ENCODE measurements at places on chromosomes 11 and 22.

DNA sequence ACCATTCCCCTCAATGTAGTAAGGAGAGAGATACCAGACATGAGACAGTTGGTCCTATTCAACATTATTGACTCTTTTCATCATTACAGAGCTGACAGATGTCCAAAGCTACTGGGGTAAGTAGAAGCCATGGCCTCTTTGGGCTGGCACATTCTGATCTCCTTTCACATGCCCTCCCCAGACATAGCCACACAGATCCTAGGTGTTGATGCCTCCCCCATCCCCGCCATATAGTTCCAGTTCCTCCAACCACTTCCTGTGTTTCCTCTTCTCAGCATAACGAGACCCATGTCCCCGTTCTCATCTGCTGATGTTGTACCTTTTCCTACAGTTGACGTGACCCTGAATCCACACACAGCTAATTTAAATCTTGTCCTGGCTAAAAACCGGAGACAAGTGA is 14.0 kb downstream of the TRIM6 start:
- DNase-seq = no peak

DNA sequence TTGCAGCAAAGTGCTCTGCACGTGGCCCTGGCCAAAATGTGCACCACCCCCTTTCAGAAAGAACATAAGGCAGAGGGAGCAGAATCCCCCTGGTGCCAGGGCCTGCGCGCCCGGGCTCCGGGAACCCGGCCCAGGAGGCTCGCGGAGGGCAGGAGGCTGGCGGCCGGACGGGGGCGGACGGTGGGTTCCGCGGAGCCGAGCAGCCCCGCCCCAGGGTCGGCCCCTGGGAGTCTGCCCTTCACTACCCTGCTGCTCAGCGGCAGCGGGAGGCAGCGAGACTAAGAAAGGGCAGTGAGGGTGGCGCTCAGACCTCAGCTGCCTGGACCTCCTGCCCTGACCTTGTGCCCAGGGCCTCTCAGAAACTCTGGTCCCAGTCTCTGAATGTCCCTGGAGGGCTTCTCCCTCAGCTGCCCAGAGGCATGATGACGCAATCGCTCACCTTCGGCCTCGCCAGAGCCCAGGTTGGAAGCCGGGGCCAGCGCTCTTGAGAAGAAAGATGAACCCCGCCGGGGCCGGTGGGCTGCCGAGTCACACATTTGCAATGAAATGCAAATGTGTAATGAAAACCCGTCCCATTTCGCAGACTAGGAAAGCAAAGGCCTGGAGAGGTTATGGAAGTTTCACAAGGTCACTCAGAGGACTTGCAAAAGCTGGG is 1.1 kb upstream of the CLMP start:
- no peak for DNase-seq

- DNase-seq = no peak
Measured at GRCh38 chr11:108063410-108063809, 54.7 kb downstream of the CUL5 start.

DNA sequence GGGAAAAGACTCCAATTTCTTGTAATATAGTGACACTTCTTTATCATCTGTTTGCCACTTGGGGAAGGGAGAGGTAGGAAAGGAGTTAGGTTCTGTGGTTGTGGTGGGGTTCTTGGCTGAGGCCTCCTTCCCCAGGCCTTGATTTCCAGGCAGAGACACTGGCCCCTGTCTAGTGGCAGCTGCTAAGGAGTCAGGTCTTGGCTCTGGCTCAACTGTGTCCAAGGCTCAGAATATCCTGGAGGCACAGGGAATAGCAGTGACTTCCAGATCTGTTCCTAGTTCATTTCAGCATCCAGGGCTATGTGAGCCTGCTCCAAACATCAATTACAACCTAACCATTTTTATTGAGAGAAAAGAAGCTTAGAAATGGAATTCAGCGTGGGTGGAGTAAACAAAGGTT is 29.5 kb downstream of the PPFIBP2 start:
- no peak for DNase-seq

GRCh38 chr11:116501728-116502127 is 271.1 kb downstream of the BUD13 start:
- no peak for DNase-seq

GRCh38 chr11:1669546-1670218 is 27.3 kb upstream of the KRTAP5-6 start:
- no peak for DNase-seq

DNA sequence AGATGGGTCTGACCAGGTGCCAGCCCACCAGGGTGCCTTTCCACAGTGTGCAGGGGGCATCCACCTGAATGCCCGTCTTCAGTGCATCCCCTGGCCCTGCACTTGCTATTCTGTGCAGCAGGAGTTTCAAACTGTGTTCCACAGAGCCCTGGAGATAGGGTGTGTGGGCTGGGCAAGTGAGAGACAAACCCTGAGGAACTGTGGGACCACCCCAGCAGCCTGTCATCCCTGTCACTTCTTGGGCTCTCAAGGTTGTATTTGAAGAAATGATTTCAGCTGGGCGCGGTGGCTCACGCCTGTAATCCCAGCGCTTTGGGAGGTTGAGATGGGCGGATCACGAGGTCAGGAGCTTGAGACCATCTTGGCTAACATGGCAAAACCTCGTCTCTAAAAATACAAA is 6.4 kb upstream of the DGAT2 start:
- DNase-seq = no peak

GRCh38 chr22:35306350-35306967 is 6.8 kb downstream of the TOM1 start:
- no peak for DNase-seq

Data from activated CD4-positive, alpha-beta T cell treated with anti-CD3 and anti-CD28 coated beads, Interleukin-2, amount 50 U/mL, for 48 hours (primary cell).